ENCODE measurements at places on chromosomes 7 and 10.

GRCh38 chr10:79444199-79445119, 965 bp downstream of the ZCCHC24 start:
- DNase-seq: peak; percentile 85

GRCh38 chr10:123645615-123646014, 20.5 kb upstream of the GPR26 start:
- DNase-seq: peak; percentile 20

GRCh38 chr7:137287651-137288258, 55.8 kb downstream of the PTN start:
- DNase-seq: no peak

- DNase-seq: no peak
These were observed 804 bp downstream of the TMEM106B start for GRCh38 chr7:12211711-12212485.

All from endodermal cell (in vitro differentiated cells).